ENCODE measurements at places on chromosomes 5 and 9. TPM values are rescaled to one million over a fixed set of nuclear protein-coding genes. Genes with fewer than 3 reads are reported as not detected.
A peak's percentile ranks its signal among the peaks of the same experiment; 100 is the strongest.

GRCh38 chr5:172276214-172276613 is 7.3 kb downstream of the UBTD2 start:
- DNase-seq: no peak

Gene NCS1
- total RNA-seq: 77.4 TPM

Gene SPATA31E1
- not detected for total RNA-seq

DNA sequence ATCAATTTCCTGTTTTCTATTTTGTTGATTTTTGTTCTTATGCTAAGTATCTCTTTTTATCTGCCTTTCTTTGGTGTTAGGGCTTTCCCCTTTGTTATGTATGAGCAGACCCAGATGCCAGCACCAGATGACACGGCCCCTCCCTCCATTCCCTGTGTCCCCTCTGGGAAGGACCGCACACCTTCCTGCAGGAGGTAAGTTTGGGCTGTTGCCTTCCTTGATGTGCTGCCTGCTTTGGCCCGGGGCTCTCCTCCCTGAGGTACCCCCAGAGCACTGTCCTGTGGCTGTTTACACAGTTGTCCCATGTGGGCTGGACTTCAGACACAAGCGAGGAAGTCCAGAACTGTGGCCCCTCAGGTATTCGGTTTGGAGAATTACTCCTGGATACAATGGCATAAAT is 343.8 kb upstream of the IRX1 start:
- no peak for DNase-seq

Gene MAP1B
- 263 TPM for total RNA-seq

DNA sequence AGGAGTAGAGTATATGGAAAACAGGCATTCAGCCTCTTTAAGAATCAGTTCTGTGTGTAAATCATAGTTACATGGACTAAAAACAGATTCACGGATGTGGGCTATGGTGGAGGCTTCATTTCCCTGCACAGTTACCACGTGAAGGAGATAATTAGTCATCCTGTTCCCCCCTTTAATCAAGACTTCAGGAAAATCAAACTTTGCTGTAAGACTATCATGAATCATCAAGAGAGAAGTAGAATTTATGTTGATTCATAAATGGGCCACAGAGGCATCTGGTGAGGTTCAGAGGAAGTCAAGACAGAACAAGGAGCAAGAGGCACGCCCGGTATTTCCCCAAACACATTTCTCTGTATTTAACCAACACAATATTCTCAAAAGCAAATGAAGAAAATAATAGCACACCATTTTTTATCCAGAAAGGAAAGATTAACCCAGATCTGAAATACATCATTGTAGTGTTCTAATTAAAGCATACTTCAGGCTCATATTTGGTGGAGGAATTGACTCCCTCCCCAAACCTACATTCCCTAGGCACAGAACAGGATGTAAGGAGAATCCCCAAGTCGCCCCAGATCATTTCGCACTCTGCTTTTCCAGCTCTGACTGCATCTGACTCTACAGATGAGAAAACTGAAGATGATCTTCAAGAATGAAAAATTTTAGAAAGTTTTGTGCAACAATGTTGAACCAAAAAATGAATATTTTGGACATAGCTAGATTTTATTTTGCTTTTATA is 175.8 kb upstream of the GAS1 start:
- DNase-seq: peak; percentile 21

DNA sequence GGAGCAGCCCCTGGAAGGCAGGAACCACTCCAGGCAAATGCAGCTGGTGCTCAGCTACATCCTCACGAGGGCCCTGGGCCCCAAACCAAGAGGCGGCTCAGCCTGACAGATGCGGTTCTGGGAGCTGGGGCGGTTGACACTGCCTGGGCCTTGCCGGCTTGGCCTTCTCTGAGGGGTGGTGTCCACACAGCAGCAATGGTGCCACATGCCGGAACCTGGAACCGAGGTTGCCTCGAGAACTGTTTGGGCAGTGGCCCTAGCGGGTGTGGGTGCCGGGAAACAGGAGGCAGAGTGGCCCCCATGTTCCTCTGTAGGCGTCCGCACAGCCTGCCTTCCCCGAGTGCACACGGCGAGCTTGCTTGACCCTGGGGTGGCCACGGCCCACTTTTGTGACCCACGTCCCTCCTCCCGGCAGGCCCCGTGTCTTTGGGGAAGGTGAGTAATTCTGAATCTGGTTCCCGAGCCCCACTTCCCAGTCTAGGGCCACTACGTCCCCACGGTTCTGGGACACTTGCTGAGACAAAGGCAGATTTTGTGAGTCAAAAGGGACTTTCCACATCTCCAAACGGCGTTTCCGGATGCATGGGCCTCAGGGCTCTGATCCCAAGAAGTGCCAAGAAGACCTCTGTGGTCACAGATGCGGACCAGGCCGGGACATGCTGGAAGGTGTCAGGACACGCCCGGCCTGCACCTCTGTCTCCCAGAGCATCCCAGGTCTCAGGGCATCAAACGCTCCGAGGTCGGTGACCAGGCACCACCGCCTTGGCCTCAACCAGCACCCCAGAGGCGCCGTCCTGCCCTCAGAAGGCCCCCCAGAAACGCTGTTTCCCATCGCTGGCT is 27.7 kb upstream of the SLC12A7 start:
- DNase-seq: no peak
